Stimulated activated CD8-positive, alpha-beta memory T cell treated with anti-CD3 and anti-CD28 coated beads, Interleukin-2, amount 100 ng/mL, for 48 hours (primary cell): ENCODE measurements at places on chromosomes 5 and 9.

- DNase-seq: no peak
Observed at GRCh38 chr5:91797576-91797975, 414.5 kb upstream of the ARRDC3 start.

GRCh38 chr9:12968093-12968492 lies 193.3 kb downstream of the LURAP1L start:
- DNase-seq: no peak

DNA sequence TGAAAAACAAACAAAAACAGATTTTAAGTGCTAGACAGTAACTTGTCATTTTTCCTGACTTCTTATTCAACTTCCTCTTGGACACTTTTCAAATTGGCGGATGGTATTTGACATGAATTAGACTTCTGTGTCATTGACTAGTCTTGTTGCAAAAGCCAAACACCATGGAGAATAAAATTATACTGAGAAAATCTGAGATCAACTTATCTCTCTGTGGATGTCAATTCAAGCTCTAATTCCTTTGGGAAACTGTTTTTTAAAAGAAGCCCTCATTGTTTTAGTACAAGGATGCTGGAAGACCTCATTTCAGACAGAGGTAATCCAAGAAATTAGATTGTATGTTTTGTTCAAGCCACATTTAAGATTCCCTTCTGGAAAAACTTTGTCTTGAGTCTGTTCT lies 831.0 kb downstream of the SEMA5A start:
- DNase-seq: no peak

- no peak for DNase-seq
Observed at GRCh38 chr5:97838214-97838613, 655.2 kb upstream of the RIOK2 start.

DNA sequence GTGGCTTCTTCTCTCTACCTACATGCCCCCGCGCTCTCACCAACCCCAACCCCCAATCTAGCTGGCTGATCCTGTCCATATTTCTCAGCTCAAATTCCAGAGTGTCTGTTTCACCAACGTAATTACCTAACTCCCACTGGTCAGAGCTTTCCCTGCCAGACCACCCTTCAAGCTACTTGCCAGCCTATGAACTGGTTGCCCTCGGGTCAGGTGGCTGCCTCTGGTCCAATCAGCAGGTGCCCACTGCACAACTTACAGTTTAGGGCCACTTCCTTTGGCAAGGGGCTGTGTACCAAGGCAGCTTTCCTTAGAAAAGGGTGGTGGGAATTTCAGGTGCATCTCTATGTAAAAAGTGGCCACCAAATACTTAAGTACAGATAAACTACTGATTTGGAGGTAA lies 92.2 kb upstream of the SLC30A5 start:
- DNase-seq: no peak

- no peak for DNase-seq
Observed at GRCh38 chr9:123162791-123163345, 105.5 kb downstream of the STRBP start.

GRCh38 chr9:104313396-104314110 lies 190.5 kb upstream of the OR13F1 start:
- no peak for DNase-seq

GRCh38 chr5:59798862-59799667 lies 94.5 kb downstream of the PDE4D start:
- DNase-seq: no peak

DNA sequence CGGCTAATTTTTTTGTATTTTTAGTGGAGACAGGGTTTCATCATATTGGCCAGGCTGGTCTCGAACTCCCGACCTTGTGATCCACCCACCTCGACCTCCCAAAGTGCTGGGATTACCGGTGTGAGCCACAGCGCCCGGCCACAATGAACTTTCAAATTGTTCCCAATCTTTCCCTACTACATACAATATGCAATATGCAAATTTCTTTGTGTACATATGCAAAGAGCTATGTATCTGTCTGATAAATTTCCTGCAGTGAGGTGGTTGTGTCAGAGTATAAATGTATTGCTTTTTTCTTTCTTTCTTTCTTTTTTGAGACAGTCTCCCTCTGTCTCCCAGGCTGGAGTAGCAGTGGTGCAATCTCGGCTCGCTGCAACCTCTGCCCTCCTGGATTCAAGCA lies 48.8 kb upstream of the PLPP1 start:
- no peak for DNase-seq

- no peak for DNase-seq
Observed at GRCh38 chr5:89342106-89342876, 459.3 kb upstream of the MEF2C start.

DNA sequence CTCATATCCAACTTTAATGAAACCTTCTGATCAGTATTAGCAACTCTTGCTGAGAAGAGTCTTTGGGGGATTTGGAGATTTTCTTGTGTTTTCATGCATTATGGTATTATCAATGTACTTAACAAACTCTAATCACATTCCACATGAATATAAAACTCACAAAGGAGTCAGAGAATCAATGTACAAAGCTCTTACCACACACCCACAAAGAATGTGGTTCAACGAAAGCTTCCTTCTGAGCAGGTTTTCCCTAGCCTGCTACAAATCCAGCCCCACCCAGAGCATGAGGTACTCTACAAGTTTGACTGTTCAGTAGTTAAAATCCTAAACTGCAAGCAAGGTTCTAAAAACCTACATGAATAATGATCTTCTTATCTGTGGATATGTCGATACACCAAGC lies 210.1 kb downstream of the TARS1 start:
- no peak for DNase-seq

- no peak for DNase-seq
Observed at GRCh38 chr5:137696481-137696880, 39.4 kb downstream of the KLHL3 start.

GRCh38 chr9:13478160-13478559 lies 198.7 kb upstream of the MPDZ start:
- DNase-seq: no peak

DNA sequence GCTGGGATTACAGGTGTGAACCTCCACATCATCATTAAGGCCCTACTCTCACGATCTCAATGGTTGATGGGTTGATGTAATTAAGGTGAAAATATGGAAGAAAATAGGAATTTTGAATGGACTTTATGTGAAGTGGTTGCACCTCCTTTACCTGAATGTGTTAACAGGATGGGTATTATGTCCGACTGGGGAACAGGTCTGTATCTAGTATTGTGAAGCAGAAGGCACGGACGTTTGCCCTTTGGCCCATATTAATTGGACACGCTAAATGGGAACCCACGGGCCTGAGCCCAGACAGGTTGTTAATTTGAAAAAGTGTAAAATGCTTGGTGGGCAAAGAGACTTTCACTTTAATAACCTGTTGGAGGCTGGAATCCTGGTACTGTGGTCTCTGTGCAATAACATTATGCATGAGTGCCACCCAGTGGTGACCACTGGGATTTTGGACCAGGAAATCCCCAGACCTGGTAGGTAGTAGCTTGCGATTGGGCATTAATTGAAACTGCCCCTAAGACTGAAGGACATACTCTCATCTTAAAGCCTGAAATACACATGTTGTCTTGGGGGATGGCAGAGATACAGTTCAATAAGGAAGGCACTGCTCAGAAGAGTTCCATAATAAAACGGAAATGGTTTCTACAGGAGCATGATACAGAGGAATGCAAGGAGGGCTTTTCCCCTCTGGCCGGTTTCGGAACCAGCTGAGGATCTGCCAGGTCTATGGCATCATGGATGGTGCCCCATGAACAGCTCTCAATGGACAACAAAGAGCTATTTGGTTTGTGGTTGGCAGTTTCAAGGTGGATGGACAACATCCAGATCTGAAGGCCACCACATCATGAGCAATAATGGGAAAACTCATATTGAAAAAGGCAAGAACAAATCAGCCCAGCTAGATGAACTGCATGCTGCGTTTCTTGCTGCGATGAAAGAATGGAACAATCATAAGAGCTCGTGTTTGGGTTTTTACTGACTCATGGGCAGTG lies 26.2 kb upstream of the BICD2 start:
- DNase-seq: peak; percentile 36

GRCh38 chr5:140497897-140498296 lies 49.6 kb upstream of the EIF4EBP3 start:
- DNase-seq: no peak

DNA sequence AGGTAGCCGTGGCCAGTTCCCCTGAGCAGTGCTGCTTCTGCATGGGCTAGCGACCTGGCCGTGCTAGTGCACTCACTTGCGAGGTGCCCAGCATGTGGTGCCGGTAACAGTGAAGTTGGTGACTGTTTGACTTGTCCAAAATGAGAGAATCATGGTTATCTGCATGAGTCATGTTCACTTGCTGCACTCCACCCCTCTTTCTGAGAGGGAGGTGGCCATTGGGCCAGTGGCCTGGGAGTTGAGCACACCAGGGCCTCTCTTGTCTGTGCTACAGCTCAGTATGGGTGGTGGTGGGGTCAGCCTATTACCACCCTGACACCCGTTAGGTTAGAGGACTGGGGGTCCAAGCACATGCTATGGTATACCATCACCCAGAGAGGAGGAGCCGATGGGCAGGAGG lies 55.4 kb upstream of the GARNL3 start:
- DNase-seq: no peak

DNA sequence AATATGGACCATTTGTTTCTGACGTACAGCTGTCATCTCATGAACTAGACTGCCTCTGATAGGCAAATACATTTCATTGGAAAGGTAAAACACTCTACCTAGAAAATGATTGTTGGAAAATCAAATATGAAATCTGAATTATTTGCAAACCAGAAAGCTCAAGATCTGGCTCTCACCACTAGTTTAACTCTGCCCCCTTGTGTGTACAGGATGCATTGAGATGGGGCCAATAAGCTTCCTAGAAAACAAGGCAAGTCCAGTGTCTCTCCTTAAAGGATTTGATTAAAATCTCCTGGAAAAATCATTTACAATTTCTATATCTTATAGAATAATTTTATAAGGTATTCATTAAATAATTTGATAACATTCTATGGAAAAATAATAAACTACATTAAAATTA lies 311.9 kb upstream of the ANKH start:
- DNase-seq: no peak

- no peak for DNase-seq
Observed at GRCh38 chr5:157903117-157903450, 44.1 kb upstream of the CLINT1 start.

DNA sequence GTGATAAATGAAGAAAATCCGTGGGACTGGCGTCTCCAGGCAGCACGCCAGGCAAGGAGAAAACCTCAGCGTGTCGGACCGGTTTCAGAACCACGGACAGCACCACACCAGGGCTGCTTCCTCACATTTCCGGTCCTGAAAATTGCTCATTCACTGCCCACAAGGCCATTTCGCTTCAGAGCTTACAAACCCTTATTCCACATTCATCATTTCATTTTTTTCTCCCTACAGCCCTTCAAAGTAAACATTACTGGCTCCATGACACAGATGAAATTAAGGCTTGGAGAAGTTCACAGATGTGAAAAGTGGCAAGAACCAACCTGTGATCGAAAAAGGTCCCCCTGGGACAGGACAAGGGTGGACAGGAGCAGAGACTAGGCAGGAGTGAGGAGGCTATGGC lies 1.5 kb upstream of the GPRIN1 start:
- DNase-seq: peak; percentile 49

DNA sequence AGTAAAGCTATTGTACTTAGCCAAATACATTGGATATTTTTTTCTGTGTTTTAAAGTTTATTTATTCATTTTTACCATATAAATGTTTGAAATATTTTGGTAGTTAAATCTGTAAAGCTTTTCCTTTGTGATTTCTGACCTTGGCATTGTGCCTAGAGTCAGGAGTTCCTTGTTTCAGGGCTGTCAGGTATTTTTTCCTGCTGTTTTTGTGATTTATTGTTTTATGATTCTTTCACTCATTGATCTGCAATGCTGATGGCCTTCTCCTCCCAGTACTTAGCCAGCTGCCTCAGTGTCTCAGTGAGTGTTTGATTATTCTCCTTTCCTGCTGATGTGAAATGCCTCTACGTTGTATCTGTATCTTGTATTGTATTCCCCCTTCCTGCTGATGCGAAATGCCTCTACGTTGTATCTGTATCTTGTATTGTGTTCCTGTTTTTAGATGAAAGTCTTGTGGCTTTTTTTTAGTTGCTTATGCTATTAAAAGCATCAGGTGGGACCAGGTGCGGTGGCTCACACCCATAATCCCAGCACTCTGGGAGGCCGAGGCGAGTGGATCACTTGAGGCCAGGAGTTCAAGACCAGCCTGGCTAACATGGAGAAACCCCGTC lies 61.0 kb downstream of the EHMT1 start:
- DNase-seq: no peak

- DNase-seq: no peak
Observed at GRCh38 chr5:173689737-173690360, 73.4 kb upstream of the BOD1 start.

- no peak for DNase-seq
Observed at GRCh38 chr9:78314953-78315870, 18.3 kb downstream of the PSAT1 start.

- no peak for DNase-seq
Observed at GRCh38 chr5:104573949-104574709, 1011.5 kb upstream of the NUDT12 start.

DNA sequence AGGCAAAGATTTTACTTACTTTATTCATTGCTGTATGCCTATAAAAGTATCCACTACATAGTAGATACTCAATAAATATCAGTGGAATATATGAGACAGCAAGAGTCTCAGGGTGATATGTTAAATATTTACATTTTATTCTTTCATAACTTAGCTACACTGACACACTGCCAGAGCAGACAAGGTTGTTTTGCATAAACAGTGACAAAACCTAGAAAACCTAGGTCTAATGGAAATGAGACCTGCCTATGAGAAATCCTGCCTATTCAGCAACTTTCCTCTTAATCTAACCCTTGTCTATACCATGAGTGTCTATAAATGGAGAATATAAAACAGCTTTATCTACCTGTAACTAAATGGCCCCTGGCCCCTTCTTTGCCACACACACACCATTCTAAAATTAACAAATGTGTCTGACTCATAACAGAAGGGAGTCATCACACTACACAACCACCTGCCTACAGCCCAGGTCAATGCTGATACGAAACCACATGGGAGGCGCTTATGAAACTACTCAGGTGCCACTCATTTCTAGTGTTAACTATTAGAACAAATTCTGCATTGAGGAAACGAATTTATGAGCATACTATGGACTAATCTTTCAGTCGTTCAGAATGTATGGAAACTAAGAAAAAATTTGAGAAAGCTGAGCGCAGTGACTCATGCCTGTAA lies 60.3 kb downstream of the UBAP2 start:
- no peak for DNase-seq

- DNase-seq: no peak
Observed at GRCh38 chr5:113969901-113970300, 392.0 kb upstream of the KCNN2 start.

- DNase-seq: peak; percentile 46
Observed at GRCh38 chr9:34252670-34253459, 74.0 kb downstream of the UBAP1 start.

GRCh38 chr5:110880413-110880812 lies 141.6 kb downstream of the SLC25A46 start:
- DNase-seq: no peak
